ENCODE measurements at places on chromosomes 6 and 20. TPM values are rescaled to one million over a fixed set of nuclear protein-coding genes. Genes with fewer than 3 reads are reported as not detected.

GRCh38 chr20:49874696-49875095 is 40.6 kb downstream of the SPATA2 start:
- DNase-seq: no peak

GRCh38 chr6:148885925-148886845 is 139.4 kb downstream of the UST start:
- DNase-seq: no peak

DNA sequence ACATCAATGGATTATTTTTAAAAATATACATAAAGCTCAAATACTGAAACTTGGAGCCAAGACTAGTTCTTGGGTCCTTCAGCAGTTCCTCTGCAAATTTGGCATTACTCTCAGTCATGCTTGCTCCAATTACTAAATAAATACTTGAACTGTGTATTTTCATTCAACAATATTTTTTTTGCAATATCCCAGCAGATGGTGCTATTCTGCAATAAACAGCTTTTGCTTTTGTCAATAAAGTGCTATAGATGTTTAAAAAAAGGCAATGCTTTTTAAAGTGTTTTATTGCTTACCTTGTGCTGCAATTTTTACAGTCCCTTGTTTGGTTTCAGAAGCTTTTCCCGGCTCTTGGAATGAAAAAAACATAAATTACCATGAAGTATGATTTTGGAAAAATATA is 243.4 kb downstream of the TRDN start:
- DNase-seq: peak; percentile 35

DNA sequence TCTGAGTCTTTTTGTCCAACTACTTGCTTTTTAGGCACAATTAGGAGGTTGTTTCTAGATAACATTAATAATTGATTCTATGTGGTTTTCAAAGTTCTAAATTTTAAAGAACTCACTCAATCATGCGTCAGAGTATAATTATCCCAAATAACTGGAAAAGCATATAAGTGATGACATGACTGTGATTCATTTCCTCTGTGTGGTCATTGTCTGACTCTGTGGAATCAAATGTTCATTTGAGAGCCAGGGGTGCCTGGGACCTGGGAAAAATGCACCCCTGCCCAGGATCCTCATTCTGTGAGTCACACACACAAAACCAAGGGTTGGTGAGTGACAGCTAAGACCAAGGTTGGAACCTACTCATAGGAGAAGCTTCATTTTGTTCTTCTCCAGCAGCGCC is 127.1 kb upstream of the MLIP start:
- DNase-seq: peak; percentile 89

GRCh38 chr20:25229486-25230165 is 18.3 kb upstream of the PYGB start:
- DNase-seq: no peak

GRCh38 chr20:44495257-44495656 is 19.6 kb downstream of the TTPAL start:
- DNase-seq: peak; percentile 84

GRCh38 chr6:34546551-34547321 is 9.4 kb downstream of the SPDEF start:
- peak; percentile 23 for DNase-seq

DNA sequence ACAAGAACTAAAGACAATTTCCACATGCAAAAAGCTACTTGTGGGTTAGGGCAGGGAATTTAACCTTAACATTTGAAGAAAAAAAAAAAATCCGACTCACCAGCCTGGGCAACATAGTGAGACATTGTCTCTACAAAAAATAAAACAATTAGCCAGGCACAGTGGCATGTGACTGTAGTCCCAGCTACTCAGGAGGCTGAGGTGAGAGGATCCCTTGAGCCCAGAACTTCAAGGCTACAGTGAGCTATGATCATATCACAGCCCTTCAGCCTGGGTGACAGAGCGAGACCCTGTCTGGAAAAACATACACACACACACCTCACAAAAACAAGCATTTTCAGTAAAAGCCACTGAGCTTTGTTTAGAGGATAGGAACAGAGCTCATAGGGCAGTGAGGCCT is 56.2 kb downstream of the ARHGAP18 start:
- DNase-seq: no peak

- no peak for DNase-seq
These were observed 20.8 kb downstream of the CRISP2 start for GRCh38 chr6:49692534-49692933.

- DNase-seq: peak; percentile 67
These were observed 37.7 kb downstream of the KIF25 start for GRCh38 chr6:168035098-168035660.

GRCh38 chr6:42179945-42180313 is 6.8 kb downstream of the GUCA1A start:
- peak; percentile 28 for DNase-seq

ADRM1 gene
- 138 TPM for total RNA-seq

SMOC2 gene
- not detected for total RNA-seq
